ENCODE measurements at places on chromosomes 16 and 17.

GRCh38 chr17:69870091-69870530 lies 204.9 kb upstream of the KCNJ16 start:
- no peak for DNase-seq

DNA sequence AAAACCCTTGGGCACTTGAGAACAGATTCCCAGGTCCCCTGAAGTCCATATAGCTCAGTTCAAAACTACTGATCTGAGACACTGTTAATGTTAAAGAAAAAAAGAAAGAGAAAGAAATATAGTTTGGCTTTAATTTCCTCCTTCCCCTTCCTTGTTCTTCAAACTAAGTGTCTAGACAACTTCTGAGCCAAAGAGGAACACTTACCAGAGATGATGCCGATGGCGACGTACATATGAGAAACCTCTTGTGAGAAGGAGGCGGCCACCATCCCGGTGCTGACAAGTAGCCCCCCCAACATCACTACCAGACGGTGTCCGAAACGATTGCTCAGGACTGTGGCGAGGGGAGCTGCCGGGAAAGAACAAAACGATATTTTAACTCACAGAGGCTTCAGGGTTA lies 17.2 kb downstream of the SLC16A6 start:
- DNase-seq, result no peak

GRCh38 chr16:400061-400591 lies 1.6 kb upstream of the DECR2 start:
- DNase-seq, result no peak

DNA sequence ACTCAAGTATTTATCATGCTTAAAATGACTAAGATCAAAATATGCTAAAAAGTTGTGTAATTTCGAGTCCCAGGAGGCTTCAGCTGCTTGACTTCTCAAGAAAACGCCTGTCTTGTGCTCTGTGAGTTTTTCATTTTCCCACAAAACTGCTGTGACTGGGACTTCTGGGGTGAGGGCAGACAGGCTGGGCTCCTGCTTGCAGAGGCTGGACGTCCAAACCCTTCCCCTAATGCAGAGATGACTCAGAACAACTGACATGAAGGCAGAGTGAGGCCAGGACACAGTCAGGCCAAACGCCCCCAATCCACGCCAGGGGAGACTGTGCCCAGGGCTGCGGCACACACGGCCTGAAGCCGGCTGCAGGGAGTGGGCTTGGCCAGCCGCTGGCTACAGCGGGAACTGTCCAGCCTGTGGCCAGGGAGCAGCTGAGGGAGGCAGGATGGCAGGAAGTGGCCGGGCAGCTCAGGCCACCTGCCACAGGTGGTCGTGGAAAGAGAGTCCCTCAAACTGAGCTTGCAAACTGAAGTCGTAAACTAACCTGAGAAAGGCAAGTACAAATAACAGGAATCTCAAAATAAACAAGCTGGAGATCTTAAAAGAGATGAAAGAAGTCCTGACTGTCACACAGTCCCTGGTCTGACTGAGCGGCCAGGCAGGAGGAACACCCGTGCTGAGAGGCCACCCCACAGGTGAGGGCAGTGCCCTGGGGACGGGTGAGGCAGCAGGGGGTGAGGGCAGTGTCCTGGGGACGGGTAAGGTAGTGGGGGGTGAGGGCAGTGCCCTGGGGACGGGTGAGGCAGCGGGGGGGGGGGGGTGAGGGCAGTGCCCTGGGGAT lies 21.3 kb upstream of the HEXD start:
- DNase-seq, result no peak

DNA sequence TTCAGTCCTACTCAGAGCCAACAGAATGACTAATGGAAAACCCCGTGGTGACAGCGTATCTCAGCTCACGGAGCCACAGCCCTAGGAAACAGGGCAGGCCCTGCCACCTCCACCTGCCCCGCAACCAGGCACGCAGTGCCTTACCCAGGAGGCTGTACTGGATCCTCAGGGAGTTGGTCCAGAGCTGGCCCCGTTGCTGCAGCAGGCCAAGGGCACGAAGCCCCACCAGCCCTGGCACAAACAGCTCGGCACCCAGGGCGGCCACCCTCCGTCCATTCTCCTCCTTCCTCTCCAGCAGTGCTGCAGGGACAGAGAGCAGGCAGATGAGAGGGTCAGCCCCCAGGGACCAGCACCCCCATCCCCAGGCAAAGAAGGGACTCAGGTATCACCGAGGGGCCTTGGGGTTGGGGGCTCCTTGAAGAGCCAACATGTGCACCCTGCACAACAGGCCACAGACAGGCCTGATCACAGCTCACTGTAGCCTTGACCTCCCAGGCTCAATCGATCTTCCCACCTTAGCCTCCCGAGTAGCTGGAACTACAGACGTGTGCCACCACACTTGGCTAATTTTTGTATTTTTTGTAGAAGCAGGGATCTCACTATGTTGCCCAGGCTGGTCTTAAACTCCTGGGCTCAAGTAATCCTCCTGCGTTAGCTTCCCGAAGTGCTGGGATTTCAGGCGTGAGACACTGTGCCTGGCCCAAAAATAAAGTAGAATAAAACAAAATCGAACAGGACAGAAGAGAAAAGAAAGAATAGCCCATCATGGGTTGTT lies 115.7 kb downstream of the RMI2 start:
- DNase-seq, result no peak

DNA sequence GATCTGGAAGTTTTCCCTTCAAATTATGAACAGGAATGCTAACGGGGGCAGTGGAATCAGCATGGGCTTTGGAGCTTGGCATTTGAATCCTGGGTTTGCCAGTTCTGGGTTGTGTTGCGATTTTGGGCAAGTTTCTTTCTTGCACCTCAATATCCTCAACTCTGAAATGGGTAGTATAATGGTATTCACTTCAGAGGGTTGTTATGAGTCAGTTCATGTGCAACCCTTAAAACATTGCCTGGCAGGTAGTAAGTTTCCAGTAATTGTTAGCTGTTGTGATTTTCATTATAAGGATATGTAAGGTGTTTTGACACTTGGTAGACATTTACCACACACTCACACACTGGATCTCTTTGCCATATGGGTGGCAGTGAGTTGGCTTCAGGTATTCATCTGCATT lies 33.4 kb downstream of the SNX29 start:
- no peak for DNase-seq

DNA sequence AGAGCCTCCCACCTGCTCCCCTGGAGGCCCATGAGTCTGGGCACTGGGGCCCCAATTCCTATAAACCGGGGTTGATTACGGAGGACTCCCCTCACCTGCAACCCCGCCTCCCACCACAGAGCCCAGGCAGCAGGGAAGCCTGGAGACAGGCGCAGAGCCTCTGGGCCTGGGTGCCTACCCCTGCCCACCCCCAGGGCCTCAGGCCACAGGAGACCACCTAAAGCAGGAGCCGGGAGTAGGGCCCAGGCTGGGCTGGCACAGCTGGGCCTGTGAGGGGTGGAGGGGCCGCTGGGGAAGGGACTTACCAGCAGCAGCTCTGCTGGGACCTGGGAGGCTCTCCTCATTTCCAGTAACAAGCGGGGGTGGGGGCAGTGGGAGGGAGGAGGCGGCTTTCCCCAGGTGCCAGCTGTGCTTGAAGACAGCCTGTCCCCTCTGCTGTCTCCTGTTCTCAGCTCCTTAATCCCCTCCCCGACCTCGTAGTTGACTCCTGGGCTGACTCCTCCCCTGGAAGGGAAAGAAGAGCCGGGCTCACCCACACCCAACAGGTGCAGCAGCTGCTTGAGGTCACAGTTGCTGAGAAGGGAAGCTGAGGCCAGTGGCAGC lies 46.8 kb downstream of the TMEM235 start:
- DNase-seq, result no peak

- no peak for DNase-seq
Observed at GRCh38 chr17:15928286-15928785, 16.6 kb upstream of the ADORA2B start.

- DNase-seq, result no peak
Observed at GRCh38 chr16:3166505-3166886, 21.5 kb upstream of the OR1F1 start.

- no peak for DNase-seq
Observed at GRCh38 chr17:4623249-4623648, 18.2 kb downstream of the ALOX15 start.

- DNase-seq, result no peak
Observed at GRCh38 chr17:74010903-74011302, 192.6 kb upstream of the RPL38 start.

DNA sequence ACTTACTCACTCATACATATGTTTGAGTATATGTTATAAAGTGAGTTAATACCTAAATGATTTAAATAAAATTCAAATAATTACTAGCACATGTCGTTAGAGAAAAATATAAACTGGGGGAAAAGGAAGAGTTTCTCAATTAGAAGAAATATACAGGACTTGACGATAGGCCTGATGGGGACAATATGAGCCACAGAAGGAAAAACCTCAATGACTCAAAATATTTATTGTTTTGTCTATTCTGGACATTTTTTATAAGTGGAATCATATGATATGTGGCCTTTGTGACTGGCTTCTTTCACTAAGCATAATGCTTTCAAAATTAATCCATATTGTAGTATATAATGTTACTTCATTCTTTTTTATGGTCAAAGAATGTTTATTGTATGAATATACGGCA lies 339.2 kb upstream of the PMFBP1 start:
- no peak for DNase-seq

DNA sequence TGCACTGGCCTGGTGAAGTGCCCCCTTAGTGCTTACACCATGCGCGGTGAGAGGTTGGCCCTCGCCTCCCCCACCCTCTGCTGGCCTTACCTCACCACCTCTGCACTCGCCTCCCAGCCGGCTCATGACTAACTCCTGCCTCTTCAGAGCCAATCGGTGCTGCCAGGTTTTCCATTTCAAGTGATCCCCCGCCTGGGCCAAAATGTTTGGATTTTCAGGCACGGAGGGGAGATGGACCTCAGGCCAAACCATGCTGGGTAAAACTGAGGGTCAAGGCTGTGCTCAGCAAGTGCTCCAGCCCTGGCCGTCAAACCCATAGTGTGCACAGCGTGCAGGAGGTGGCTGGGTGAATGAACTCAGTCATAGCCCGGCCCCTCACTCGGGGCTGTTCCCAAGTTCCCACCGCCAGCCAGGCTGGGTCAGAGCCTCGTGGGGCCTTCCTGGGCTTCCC lies 175.4 kb downstream of the SEC14L1 start:
- no peak for DNase-seq

DNA sequence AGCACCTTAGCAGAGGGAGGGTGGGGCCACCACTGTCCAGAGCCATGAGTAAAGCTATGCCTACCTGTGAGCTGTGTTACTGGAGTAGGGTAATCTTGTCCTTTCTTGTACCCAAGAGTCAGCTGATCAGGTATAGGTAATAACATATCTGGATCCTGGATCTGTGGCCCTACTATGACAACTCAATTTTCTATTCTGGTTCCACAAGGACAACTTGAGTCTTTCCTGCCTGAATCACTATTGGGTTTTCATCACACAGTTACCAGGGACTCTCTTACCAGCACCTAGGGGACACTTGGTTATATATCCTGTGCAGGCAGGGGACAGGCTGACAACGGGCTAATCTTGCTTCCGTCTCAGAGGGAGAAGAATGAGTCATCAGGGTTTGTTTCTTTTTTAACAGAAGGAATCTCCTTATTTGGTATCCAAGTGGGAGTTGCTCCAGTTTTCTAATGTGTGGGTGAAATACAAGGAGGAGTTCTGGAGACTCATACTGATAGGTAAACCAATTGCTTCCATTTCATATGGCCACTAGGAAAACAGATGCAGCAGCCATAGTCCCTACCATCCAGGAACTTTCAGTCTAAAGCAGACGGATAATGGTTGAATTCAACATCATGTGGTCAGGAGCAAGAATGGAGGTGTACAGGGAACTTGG lies 6.8 kb downstream of the ZNF267 start:
- DNase-seq, result no peak

- no peak for DNase-seq
Observed at GRCh38 chr16:12435730-12436129, 368.0 kb downstream of the CPPED1 start.

GRCh38 chr17:7111784-7112509 lies 2.7 kb downstream of the ASGR2 start:
- DNase-seq, result no peak

GRCh38 chr17:33291248-33292200 lies 1.6 kb downstream of the ASIC2 start:
- DNase-seq, result peak; percentile 14

- DNase-seq, result no peak
Observed at GRCh38 chr17:39716073-39716818, 14.1 kb downstream of the MIEN1 start.

DNA sequence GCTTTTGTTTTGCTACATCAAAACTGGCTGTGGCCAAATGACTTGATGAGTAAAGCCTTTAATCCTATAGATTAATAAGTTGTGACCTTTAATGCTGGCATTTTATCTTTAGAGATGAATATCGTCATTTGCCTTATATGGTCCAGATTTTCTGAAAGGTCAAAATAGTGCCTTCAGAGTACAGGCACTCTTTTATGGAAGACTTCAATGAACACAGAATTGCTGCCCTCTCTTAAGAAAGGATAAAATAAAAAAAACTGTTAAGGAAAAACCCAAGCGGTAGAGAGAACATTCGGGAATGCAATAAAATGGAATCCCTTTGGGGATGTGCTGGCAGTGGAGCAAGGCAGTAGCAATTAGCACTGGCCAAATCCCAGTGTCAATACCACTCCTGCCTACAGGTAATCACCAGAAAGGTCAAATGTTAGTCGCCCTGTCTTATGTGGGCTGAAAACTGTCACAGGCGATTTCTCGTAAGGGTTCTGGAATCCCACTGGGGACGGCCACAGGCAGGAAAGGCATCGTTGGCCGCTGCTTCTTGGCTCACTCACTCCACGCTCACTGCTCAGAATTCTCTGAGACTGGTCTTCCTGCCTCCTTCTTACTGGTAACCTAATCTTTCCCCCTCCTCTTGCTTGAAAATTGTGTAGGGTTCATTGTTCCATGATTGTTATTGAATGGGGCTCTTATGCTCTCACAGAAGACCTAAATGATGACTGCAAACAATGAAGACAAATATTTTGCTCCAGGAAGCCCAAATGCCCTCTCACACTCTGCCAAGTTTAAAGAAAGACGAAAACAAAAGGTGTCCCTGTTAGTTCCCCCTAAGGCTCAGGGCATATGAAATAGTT lies 45.4 kb upstream of the HSBP1 start:
- no peak for DNase-seq

GRCh38 chr17:32723310-32723955 lies 153.5 kb downstream of the MYO1D start:
- no peak for DNase-seq

- no peak for DNase-seq
Observed at GRCh38 chr16:68400083-68400923, 48.0 kb downstream of the SMPD3 start.

- DNase-seq, result no peak
Observed at GRCh38 chr17:74748279-74748528, 224 bp upstream of the NHERF1 start.

DNA sequence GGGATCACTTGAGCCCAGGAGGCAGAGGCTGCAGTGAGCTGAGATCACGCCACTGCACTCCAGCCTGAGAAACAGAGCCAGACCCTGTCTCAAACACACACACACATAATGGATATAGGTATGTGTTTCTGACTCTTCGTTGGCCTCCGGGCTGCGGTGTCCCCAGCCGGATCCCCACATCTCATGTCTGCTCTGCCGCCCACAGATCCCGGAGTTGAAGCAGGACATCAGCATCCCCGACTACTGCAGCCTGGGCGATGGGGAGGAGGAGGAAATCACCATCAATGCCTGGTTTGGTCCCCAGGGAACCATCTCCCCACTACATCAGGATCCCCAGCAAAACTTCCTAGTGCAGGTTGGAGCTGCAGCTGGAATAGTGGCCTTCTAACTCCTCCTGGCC lies 15.4 kb downstream of the KDM8 start:
- no peak for DNase-seq
